ENCODE measurements at places on chromosomes 6 and 20.
A peak's percentile ranks its signal among the peaks of the same experiment; 100 is the strongest.

GRCh38 chr20:1330075-1330830 is 1.3 kb upstream of the SDCBP2 start:
- DNase-seq, result no peak

DNA sequence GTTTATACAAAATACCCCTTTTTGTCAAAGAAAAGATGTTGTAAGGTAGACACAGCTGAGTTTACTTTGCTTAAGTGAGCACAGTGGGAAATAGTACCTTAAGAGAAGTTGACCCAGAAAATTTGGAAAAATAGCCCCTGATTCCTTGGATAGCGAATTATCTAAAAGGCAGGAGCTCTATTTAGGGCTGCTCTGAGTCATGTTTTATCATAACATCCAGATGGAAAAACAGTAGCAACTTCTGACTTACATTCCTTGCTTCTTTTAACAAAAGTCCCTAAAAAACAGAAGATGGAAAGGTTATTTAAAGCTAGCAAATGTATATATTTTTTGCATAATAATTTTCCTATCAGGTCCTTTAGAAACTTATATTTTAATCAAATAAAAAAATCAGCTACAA is 59.0 kb downstream of the THEMIS start:
- DNase-seq, result no peak

DNA sequence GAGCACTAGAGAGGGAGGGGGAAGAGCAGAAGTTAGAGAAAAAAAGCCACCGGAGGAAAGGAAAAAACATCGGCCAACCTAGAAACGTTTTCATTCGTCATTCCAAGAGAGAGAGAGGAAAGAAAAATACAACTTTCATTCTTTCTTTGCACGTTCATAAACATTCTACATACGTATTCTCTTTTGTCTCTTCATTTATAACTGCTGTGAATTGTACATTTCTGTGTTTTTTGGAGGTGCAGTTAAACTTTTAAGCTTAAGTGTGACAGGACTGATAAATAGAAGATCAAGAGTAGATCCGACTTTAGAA is 2.0 kb downstream of the ID4 start:
- no peak for DNase-seq

GRCh38 chr20:63079971-63080370 is 73.2 kb upstream of the BHLHE23 start:
- DNase-seq, result no peak

- no peak for DNase-seq
Observed at GRCh38 chr20:24766826-24767622, 182.0 kb upstream of the CST7 start.

DNA sequence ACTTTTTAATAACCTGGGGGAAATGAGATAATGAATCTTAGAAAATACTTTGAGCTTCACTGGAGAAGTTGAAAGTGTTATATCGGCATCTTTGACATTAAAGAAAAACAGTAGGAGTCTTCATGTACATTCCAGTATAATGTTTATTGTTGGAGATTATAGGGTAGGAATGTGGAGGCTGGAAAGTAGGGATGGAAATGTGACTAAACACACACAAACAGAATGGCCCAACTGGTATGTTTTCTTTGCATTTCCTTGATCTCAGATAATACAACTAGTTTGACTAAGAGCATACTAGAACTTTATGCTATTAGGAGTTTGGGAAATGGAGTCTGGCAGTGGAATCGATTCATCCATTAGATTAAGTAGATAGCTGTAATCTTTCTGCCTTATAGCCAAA is 10.1 kb upstream of the BAG2 start:
- no peak for DNase-seq

DNA sequence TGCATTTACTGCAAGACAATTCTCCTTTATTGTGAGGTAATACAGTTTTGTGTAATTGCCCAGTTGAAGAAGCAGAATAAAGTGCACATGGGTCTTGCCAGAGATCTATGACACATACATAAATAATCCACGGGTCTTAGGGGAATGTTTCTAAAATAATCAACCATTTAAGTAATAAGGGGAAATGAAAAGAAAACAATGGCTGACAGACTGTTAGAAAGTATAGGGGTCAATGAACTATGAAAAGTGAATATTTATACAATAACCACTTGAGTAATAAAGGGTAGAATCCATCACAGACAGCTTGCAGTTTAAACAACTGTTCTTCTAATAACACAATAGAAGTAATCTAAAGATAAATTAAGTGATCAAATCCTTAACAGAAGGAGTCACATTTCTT is 477.2 kb downstream of the EYS start:
- DNase-seq, result no peak

DNA sequence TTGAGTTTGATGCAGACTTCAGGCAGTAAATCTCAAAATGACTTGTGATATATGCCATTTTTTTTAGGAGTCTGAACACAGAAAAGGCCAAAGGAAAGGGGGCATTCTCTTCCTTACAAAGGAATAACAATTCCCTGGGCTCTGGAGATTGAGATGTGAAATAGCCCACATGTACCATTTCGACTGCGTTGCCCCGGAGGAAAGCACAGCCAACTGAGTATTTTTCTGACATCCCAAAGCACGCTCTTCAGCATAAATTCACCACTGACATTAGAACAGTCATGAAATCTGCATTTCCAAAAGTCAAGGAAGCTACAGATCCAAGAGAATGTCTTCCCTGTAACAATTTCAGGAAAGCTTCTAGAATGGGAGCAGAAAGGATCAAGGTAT is 7.8 kb downstream of the ELOVL2 start:
- no peak for DNase-seq

- DNase-seq, result no peak
Observed at GRCh38 chr6:116316772-116317467, 37.2 kb upstream of the TSPYL1 start.

DNA sequence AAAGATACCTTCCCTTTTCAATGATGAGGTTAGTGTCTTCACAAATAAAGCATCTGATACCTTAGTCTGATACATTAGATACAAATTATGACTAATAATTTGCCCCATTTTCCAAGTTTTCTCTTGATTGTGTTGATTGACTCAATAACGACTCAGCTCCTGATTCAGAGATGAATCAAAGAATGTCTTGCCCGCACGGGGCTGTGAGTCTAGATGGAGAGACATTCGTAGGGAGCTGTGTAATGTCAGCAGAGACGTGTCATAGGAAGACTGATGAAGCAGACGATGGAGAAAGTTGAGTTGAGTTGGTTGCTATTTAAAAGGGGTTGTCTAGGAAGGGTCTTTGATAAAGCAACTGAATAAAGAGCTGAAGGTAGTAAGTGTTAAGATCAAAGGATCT is 78.2 kb downstream of the TSHZ2 start:
- no peak for DNase-seq

GRCh38 chr6:101393829-101394251 is 332 bp downstream of the GRIK2 start:
- DNase-seq, result peak; percentile 12

DNA sequence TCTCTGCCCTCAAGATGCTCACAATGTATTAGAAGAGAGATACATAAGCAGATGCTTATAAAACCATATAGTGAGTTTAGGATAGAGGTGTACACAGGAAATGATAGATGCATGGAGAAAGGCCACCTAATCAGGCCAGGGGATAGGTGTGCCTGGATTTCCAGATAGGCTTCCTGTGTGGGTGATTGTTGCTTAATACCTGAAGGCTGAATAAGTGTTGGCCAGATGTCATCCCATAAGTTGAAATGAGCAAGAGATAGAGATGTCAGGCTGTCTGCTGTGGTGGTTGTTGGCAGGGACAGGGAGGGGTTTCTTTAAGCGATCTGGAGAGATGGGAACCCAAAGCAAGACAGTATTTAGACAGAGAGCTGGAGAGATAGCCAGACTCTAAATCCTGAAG is 109.8 kb upstream of the SGK1 start:
- DNase-seq, result no peak

GRCh38 chr6:125038925-125039324 is 76.7 kb downstream of the RNF217 start:
- DNase-seq, result no peak

- DNase-seq, result peak; percentile 25
Observed at GRCh38 chr6:4781967-4782575, 5.9 kb downstream of the CDYL start.

DNA sequence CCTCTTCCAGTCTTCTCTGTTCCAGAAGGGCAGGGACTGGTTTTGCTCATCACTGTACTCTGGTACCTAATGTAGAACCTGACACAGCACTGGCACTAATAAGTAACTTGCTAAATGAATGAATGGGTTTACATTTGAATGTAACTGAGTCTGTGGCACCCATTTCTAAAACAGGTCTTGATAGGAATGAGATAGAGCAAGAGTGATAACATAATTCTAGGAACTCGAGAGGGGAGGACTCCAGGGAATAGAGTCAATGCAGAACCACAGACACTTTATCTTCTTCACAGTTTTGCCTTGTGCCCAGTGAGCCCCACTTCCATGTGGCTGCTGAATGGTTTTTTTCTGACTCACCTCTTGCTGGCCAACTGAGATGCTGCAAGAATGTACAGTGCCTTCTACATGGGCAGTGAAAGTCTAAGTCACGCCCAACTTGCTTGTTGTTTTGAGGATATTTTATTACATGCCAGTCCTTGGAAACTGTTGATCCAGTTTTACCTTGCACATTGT is 61.1 kb downstream of the TBC1D7 start:
- no peak for DNase-seq

- DNase-seq, result no peak
Observed at GRCh38 chr20:9401371-9401770, 113.0 kb upstream of the LAMP5 start.

DNA sequence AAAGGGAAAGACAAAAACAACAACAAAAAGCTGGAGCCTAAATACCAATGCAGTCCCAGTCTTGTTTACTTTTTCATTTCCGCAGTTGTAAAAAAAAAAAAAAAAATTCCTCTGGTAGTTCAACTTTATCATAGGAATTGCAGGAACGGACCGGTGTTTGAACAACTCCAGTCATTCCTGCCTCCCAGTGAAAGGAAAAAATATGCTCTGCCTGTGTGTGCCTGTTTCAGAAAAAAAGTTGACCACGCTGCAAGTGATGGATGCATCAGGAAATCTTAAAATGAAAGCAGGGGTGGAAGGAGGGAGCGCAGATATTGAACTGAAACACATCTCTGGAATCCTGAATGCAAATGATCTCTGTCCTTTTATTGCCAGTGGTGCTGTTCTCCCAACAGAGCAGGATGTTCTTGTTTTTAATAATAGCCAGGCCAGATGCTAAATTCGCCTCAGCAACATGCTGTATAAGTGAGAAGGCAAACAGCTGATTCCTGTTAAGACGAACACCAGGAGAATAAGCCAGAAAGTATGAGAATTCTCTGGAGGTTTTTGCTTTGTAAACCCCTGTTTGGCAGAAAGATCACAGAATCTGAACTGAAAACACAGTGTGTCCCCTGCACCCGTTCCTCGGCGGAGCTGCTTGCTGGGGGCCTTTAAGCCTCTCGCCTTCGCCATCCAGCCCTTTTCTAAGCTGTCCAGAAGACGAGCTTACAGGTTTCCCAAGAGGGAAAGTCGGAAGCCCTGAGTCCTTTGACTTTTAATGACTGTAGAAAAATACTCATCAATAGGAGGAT is 178.4 kb upstream of the SUPT3H start:
- no peak for DNase-seq

GRCh38 chr6:111761783-111762312 is 111.4 kb downstream of the FYN start:
- DNase-seq, result peak; percentile 27

GRCh38 chr6:42418724-42419123 is 33.0 kb downstream of the TRERF1 start:
- no peak for DNase-seq

- DNase-seq, result no peak
Observed at GRCh38 chr6:170424604-170425126, 118.1 kb downstream of the FAM120B start.

- no peak for DNase-seq
Observed at GRCh38 chr6:147223736-147224135, 19.5 kb downstream of the STXBP5 start.

GRCh38 chr20:60934724-60935123 is 317.3 kb upstream of the CDH4 start:
- DNase-seq, result no peak

DNA sequence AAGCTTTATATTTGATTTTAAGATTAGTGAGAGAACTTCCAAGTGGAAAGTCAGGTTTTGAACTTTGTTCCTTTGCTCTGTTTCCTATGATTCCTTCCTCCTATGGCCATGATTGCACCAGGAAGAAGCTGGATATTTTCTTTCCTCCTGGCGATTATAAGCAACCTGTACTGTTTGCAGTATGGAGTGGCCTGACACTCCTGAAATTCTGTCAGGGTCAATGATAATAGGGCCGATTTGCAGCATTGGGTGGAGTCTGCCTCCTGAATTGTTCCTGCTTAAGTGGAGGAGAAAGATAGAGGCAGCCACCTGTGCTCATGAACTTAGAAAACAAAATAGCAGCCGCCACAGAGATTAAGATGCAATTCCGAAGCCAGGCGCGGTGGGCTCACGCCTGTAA is 9.8 kb upstream of the FAM217A start:
- DNase-seq, result no peak

Measured in Kasumi-1 (cell line).